PC-3 (cell line): ENCODE measurements at places on chromosomes 5 and 9.

GRCh38 chr5:132505641-132506040, 15.1 kb upstream of the IRF1 start:
- DNase-seq, result no peak

- DNase-seq, result no peak
These were observed 146.0 kb downstream of the RXRA start for GRCh38 chr9:134472256-134472655.

DNA sequence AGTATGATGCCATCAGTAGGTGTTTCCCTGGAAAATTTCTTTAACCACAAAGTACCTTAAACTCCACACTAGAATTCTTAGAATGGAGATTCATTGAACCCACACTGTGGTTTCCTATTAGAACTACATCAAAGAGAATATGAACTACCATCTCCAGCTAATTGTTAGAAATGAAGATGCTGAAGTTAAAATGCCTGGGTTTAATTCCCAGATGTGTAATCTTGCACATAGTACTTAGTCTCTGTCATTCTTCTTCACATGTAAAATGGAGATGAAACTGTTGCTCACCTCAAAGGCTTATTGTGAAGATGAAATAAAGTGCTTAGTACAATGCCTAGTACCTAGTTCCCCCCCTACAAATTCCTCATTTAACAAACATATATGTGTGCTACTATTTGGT, 303.3 kb upstream of the CCNG1 start:
- DNase-seq, result no peak

DNA sequence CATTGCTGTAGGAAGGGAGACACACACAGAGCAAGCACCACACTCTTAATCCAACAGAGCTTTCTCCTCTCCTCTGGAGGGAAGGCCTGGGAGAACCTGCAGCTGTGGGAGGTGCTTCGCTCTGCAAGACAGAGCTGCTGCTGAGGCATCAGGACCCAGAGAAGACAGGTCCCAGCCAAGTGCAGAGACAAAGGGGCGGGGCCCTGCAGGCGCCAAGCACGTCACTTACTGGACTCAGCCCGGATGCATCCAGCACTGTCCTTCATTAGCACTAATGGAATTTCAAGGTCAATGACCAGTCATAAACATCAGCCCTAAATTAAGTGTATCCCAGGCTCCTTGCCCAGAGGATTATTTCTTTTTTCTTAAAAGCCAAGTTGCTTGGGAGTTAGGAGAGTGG, 337.1 kb upstream of the PANK3 start:
- DNase-seq, result no peak

GRCh38 chr5:16957304-16958196, 21.5 kb upstream of the MYO10 start:
- peak; percentile 100 for DNase-seq

GRCh38 chr9:20658677-20659473, 25.2 kb upstream of the FOCAD start:
- DNase-seq, result peak; percentile 20

DNA sequence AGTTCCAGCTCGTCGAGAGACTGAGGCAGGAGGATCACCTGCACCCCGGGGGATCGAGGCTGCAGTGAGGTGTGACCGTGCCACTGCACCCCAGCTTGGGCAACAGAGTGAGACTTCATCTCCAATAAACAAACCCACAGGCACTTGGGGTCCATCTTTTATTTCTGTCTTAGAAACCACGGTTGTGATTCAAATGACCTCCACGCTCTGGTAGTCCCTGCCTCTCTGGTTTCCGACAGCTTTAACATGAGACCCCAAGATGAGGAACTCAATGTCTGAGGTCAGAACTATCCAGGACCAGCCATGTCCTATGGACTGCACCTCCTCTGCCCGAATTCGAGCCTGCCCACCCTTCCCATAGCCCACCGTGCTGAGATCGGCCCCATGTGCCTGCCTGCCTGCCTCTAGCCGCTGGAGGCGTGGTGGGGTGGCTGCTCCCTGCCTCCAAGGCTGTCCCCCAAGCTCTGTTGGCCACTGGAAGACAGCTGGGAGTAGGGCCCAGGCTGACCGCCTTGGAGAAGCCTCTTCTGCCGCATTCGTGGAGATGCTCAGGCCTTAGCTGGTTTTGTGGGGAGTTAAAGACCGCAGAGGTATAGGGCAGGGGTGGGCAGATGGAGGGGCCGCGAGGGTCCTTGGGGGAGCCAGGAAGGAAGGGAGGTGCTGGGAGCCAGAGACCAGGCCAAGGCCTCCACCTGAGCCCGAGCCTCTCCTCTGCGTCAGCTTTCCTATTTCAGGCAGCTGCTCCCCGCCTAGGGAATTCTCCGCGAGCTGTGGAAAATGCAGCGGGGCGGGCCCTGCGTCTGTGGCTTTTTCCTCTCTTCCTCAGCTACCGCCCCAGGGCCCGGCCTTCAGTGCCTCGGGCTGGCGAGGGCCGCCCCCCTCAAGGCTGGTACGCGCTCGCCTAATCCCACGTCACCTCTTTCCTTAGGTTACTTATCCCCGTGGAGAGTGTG, 6.9 kb upstream of the WDR5 start:
- DNase-seq, result no peak

DNA sequence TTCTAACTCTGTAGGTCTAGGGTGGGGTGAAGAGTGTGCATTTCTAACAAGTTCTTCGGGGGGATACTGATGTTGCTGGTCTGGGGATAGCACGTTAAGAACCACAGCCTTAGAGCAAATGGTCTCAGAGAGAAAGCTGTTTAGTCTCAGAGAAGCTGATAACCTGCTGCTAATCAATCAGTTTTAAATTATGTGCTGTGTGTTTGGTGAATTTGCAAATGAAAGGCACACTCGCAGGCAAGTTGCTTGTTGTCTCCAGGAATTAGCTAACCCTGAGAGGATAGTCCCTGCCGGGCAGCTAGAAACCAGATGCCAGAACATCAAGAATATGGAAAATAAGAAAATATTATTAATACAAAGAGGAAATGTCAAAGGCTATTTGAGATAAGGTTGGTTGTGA, 79.2 kb downstream of the DMRT2 start:
- DNase-seq, result no peak

DNA sequence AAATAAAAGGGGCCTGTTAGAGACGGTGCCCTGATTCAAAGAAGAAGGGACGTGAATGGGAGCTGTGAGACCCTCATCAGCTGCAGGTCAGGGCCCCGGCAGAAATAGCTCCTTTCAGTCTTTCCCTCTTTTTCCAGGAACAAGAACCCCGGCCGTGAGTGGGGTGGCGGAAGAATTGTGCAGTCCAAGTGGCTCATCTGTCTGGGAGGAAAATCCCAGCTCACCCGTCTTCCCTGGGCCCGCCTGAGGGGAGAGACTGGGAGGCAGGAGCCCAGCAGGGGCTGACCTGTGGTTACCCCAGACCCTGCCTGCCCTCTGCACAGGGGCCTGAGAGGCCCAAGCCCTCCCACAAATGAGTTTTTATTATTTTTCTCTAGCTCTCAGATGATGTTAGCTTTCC, 24.8 kb upstream of the CSF1R start:
- DNase-seq, result no peak

GRCh38 chr5:14488709-14489108, 92.9 kb upstream of the OTULINL start:
- no peak for DNase-seq

GRCh38 chr9:88980740-88981203, 10.5 kb upstream of the S1PR3 start:
- no peak for DNase-seq

- DNase-seq, result no peak
These were observed 1.7 kb downstream of the DBN1 start for GRCh38 chr5:177471610-177472356.
